ENCODE measurements at places on chromosomes 5 and 9.

- DNase-seq = no peak
These were observed 111.5 kb upstream of the FSTL4 start for GRCh38 chr5:133723651-133724366.

DNA sequence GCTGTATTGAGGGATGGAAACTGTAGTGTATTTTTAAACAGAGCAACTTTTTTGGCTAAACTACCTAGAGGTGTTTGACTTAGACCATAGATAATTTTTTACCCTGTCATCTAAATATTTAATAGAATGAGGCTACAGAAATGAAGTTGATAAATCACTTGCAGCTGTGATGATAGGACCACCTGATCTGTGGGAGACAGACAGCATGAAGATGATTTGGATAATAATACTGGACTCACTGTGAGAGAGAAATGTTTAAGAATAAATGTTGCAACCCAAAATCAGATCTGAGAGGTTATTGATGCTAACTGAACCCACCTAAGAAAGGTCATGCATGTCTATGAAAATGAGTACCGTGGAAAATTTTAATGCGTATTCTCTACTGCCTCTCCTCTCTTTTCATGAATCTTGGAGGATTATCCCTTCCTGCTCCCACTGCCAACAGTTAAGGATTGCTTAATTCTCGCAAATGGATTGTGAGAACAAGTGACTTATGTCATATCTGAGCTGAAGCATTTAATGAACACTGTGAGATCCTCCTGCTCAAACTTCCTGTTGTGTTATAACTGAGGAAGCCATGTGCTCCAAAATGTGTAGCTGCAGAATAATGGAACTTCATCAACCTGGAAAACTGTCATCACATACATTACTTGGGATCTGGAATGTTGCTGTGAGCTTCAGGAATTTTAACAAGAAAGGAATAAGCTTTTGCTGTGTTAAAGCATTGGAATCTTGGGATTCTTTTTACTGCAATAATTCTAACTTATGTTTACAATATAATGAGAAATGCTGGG, 617.9 kb upstream of the CDH18 start:
- no peak for DNase-seq

GRCh38 chr9:26695298-26695622, 197.3 kb downstream of the CAAP1 start:
- DNase-seq = no peak

GRCh38 chr5:132262882-132263547, 5.5 kb downstream of the PDLIM4 start:
- no peak for DNase-seq

- DNase-seq = no peak
These were observed 46.4 kb upstream of the APC start for GRCh38 chr5:112691339-112691680.

- DNase-seq = no peak
These were observed 45.1 kb upstream of the DAB2 start for GRCh38 chr5:39469777-39470415.

- DNase-seq = no peak
These were observed 243.8 kb downstream of the BNC2 start for GRCh38 chr9:16626577-16627130.

DNA sequence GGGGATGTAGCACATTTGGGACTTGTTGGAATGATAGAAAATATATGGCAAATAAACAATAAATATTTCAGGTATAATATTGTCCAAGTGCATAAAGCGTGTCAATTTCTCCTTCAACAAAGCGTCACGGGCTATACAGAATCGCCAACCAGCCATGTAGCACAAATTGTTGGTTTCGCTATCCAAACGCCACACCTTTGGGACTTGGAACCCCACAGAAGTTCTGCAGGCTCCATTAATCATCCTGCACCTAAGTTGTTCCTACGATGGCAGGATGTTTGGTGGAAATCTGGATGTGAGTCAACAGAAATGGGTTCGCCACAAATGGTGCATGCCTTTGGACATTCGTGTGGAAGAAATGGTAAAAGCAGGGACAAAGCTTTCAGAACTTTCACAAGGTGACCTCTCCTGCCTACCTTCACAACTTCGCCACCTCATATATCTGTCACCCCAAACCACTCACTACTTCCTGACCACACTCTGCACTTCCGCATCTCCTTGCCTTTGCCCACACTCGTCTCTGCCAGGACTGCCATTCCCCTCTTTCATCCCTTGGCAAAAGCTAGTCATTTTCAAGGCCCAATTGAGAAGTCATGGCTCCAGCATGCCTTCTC, 95.7 kb downstream of the LHFPL2 start:
- no peak for DNase-seq

- DNase-seq = no peak
These were observed 87.6 kb upstream of the IL33 start for GRCh38 chr9:6128030-6128429.

DNA sequence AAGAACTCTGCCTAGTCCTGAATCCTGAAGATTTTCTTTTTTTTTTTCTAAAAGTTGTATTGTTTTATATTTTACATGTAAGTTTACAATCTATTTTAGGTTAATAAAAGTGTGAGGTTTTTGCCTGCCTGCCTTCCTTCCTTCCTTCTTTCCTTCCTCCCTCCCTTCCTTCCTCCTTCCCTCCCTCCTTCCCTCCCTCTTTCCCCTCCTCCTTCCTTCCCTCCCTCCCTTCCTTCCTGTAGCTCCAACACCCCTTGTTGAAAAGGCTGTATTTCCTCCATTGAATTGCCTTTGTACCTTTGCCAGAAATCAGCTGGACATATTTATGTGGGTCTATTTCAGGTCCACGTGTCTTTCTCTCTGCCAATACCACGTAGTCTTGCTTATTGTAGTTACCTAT, 46.6 kb downstream of the CACNA1B start:
- DNase-seq = no peak

- no peak for DNase-seq
These were observed 30.3 kb upstream of the MELK start for GRCh38 chr9:36542355-36542754.

GRCh38 chr5:34959323-34959722, 30.0 kb downstream of the DNAJC21 start:
- no peak for DNase-seq

- DNase-seq = no peak
These were observed 398.3 kb upstream of the EDIL3 start for GRCh38 chr5:84783003-84783402.

DNA sequence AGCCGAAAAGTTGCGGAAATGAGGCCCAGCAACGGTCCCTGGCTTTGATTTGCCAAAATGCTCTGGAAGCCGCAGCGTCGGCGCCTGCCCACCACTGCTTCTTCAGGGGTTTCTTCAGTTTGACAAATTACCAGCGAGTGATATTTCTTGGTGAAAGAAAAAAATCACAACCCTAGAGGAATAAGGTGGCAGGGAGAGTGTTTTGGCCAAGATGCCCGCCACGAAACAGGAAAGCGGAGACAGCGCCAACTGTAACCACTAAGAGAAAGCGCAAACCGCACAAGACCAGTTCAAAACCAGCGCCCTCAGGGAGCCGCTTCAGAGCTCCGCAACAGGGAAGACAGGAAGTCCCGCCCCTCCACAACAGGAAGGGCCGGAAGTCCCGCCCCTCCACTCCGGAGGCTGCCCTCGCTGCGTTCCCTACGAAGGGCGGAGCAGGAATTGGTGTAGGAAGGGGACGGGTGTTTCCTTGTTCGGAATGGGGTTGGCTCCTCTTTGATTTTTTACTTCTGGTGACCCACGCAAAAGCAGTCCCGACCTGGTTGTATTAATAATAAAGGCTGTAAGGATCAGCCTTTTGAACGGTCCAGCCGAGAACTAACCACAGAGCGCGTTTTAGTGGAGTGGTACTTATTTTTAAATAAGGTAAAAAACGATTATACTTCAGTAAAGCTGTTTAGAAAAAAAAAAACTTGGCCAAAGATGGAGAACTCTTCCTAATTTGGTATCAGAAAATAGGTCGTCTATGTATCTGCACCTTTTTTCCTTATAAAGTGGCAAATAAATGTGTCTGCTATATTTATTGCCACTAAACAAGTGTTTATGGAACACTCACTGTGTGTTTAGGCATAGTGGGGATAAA, at the start of gene C5orf34:
Gene C5orf34 (minus strand): TSS at position 333 of the 862 bp plus-strand sequence. CDS start 5,809 bp downstream, outside the sequence.
- DNase-seq = no peak

GRCh38 chr9:104835161-104835560, 71.2 kb downstream of the NIPSNAP3B start:
- DNase-seq = no peak

DNA sequence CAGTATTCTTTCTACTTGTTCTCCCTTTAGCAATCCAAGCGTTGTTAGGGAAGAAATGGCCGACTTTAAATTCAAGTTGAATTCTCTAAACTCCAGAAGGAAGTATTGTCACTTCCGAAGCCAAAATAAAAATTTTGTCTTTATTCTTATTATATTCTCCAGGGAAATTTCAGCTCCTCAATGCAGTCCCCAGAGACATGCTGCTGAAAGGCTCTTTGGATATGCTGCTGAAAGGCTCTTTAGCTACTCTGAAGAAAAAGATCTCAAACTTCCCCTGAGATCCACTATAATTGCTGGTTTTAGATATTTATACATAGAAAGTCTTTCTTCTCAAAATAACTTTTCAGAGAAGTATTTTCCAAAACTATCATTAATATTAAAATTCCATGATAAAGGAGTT, 92.3 kb upstream of the PARP8 start:
- no peak for DNase-seq

- no peak for DNase-seq
These were observed 144.4 kb upstream of the PHYKPL start for GRCh38 chr5:178376921-178377582.

DNA sequence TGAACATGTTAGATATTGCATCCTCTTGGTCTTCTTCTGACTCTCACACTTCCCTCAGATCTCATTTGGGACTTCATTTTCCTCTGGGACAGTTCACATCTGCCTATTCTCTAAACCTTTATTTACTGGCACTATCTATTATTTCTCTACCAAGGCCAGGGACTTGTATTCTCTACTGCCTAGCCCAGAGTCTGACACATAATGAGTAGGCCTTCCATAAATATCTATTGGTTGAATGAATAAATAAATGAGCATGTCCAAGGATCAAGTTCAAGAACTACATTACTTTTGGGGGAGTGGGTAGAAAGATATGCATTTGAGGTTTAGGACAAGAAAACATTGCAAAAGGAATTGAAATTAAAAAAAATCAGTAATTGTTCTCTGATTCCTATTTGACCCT, 250.3 kb downstream of the TRIM32 start:
- DNase-seq = no peak

DNA sequence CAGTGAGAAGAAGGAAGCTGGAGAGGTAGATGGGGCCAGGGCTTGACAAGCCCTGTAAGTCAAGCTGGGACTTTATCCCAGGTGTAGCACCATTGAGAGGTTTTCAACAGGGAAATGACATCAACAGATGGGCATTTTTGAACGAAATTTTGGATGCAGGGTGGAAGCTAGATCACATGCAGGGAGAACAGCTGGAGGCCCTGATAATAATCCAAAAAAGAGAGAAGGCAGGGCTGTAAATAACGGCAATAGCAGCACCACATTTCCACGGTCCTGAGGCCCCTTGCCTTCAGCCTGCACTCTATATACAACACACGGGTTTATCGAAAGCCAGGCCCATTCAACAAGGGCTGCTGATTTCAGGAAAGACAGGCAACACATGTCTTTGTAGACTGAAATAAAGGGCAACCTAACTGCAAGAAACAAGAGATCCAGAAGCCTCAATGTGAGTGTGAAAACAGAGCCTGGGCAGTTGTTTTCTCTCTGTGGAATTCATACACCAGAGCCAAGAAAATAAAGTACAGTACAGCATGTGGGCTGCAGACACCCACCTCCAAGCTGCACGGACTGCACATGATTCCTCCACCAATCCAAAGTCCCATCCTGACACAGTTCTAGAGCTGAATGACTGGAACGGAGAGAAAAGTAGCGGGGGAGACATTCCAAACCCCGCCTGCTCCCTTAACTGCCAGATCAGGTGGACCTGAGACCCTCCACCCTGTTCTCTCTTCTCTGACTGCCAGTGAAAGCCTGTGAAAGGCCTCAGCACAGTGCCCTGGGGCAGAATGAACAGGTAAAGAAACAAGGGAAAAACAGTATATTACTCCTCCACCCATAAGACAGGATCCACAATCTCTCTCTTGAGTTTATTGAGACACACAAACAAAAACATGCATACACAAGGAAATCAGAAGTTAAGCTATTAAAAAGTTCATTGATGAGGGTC, 36.3 kb downstream of the KLHL3 start:
- DNase-seq = no peak

DNA sequence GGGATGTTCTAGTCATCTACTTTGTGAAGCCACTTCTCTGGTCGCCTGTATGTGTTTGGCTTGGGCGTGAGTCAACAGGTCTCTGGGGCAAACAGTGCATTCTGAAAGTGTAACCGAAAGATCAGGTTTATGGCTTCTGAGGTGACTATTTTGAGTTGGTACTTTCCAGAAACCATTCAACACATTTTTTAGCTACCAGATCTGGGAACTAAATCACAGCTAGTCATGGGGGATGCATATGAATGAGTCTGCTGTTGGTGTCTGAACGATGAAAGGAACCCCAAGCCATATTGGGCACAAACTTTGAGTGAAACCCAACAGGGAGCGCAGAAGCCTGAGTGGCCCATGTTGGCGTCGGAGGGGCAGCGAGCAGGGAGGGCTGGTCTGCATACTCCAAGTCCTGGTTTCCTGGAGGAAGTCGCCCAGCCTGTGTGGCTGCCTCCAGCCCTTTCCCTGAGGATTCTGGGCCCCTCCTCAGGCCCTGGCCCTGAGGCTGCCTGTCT, 35.3 kb downstream of the UBE2QL1 start:
- DNase-seq = no peak

GRCh38 chr5:172700365-172701290, 59.6 kb downstream of the NEURL1B start:
- no peak for DNase-seq

DNA sequence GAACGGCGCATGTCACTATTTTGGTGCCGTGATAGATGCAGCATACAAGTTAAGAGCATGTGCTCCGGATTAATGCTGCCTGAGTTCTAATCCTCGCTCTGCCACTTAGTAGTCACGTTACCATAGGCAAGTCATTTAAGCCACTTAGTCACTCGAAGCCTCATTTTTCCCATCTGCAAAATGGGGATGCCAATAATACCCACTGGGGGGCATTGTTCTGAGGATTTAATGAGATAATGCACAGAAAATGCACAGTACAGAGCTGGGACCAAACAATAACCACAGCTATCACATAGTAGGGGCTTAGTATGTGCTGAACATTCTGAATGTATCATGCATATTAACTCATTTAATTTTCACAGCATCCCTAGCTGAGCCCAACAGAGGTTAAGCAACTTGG, 9.1 kb downstream of the NIPAL4 start:
- DNase-seq = no peak

- no peak for DNase-seq
These were observed 64.2 kb downstream of the GAPVD1 start for GRCh38 chr9:125325826-125326225.

DNA sequence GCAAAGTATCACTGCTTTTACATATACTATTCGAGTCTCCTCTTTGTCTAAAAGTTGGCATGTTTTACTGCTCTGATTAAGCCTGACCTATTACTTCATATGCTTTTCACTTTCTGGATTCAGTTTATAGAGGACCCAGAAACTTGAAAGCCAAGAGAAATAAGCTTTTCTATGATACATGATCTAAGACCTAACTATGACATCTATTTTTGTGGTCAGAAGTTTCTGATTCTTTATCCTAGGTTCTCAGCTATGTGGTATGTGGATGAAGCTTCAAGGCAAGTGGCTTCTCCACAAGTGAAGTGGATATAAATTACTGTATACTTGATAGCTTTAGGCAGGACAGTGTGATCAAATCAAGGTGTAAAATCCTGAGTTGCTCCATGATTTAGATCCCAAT, 6.3 kb downstream of the EDIL3 start:
- no peak for DNase-seq

All from cortex of kidney (tissue), 1 donor.